Activated T-cell treated with anti-CD3 and anti-CD28 coated beads, Interleukin-2, amount 50 U/mL, for 1 hour (primary cell): ENCODE measurements at places on chromosomes 1 and 21.

DNA sequence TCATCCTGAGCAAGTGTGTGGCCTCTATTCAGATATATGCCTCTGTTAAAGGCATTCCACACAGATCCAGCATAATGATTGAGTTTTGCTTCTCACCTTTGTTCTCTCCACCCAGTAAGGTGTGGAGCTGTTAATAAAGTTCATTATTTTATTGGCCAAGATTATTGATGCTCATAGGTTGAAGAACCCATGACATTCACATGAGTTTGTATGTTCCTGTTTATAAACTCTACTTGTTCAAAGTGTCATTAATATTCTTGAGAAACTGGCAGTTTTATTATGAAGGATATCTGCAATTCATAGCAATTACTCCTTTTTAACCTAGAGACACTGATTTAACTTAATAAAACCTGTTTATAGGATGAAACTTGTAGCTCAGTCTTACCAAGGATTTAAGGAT, 22.0 kb downstream of the IVNS1ABP start:
- no peak for DNase-seq

DNA sequence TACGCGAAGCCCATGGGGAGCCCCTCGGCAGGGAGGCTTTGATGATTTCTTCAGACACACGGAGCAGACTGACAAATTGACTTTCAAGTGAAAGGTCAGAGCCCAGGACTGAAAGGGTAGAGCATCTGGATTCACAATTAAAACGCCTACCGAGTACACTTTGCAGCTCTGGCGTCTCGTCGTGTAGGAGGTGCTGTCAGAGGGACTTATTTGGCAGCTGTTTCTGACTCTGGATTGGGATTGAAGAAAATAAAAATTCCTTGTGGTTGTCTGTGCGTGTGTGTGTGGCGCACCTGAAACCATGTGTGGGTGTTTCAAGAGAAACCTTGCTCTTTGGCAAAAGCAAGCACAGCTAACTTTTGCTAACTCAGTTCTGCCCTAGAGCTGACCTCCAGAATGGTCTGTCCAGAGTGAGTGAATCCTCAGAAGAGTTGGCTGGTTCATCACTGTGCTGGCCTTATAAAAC, 348.7 kb downstream of the HLX start:
- DNase-seq = no peak

DNA sequence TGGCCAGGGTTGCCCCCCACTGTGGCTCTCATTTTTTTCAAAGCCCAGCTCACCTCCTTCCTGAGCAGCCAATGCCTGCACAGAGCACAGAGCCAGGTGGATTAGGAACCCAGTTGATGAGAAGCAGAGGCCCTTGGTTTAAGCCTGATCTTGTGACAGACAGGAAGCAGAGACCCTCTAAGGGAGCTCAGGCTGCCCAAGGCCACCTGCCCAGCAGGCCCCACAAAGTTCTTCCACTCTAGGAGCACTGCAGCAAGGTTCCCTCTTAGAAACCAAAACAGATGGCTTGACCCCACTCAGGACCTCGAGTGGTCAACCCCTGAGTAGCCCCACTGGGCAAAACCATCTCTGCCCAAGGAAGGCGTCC, 25.5 kb upstream of the PRSS38 start:
- DNase-seq = no peak

GRCh38 chr1:61782771-61783170, 40.5 kb downstream of the PATJ start:
- peak; percentile 33 for DNase-seq

DNA sequence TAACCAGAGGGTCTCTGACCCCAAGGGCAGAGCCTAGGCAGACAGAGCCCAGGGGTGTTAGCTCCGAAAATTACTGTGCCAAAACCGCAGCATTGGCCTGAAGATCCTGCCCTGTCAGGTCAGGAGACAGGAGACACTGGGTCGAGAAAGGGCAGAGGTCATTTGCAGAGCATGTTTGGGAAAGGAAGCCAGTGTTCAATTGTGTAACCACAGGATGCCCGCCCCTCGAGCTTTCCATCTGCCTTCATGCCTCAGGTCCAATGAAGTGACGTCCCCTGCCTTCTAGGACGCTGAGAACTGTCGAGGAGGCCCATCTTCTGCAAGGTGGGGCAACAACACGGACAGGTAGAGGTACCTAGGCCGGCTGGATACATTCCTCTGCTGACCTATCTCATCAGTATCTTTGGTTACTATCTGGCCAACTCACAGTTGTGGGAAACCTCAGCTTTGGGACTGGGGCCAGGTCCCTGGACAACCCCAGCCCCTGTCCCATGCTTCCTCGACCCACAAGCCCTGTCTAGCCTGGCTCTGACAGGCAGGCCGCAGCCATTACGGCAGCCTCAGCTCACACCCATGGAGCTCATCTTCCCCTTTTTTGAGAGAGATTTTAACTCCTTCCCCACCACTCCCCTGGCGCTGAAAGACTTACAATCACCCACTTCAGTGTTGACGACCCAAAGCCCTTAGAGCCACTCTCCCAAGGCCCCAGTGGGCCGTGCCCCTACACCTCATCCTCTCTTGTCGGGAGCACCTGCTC, 1.3 kb downstream of the ARL8A start:
- peak; percentile 46 for DNase-seq

GRCh38 chr1:234934611-234935033, 194.0 kb downstream of the TOMM20 start:
- DNase-seq = no peak

DNA sequence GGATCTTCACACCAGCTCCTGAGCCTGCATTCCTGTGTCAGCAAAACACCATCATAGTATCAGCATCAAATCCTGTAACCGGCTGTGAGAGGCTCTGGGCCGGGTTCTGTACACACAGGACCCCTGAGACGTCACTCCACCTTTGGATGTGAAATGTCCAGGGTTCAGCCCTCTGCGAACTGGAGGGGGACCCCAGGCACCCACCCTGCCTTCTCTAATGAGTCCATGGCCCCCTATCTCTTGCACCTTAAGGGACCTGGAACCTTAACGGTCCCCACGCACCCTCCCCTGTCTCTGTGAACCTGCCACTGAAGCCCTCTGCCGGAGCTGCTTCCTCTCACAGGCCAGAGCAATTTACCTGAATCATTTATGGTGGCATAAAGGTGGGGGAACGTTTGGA, 257.8 kb downstream of the NPHP4 start:
- no peak for DNase-seq

GRCh38 chr1:173082913-173083312, 32.2 kb upstream of the TNFSF18 start:
- no peak for DNase-seq

DNA sequence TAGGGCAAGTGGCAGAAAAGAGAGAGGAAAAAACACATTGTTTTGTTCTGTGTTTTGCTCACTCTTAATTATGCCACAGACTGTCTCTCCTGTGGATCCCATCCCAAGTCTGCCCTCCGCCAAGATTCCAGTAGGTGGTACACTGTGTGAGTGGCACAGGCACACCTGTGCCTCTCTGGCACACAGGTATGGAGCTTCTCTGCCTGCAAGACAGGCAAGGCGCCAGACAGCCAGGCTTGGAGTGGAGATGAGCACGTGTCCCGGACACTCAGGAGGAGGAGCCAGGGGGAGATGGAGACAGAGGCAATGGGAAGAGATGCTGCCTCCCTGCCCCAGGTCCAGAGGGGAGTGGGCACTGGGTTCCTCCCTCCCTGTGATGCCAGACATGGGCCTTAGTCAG, 6.5 kb upstream of the GRIK3 start:
- no peak for DNase-seq

DNA sequence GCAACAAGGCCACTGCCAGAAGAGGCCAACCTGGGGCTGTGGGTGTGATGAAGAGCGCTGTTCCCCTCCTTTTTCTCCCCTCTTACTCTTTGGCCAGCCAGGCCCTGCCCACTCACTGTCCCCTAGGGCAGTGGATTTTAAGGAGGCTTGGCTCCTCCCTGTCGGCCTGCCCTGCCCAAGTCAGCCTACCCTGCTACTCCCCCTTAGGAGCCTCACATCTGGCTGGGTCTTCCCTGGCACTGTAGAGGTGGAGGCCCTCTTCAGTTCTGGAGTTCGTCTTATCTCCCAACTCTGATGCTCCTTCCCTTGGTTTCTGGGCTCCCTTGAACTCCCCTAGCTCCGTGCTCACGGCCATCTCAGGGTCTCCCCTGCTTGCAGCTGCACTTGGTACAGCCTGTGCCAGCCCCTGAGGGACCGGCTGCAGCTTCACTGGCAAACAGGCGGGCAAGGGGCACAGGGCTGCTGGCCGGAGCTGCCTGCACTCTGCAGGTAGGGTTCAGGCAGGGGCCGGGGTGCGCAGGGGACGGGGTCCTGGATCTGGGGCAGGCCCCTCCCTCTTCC, 4.0 kb downstream of the AMPD2 start:
- no peak for DNase-seq

DNA sequence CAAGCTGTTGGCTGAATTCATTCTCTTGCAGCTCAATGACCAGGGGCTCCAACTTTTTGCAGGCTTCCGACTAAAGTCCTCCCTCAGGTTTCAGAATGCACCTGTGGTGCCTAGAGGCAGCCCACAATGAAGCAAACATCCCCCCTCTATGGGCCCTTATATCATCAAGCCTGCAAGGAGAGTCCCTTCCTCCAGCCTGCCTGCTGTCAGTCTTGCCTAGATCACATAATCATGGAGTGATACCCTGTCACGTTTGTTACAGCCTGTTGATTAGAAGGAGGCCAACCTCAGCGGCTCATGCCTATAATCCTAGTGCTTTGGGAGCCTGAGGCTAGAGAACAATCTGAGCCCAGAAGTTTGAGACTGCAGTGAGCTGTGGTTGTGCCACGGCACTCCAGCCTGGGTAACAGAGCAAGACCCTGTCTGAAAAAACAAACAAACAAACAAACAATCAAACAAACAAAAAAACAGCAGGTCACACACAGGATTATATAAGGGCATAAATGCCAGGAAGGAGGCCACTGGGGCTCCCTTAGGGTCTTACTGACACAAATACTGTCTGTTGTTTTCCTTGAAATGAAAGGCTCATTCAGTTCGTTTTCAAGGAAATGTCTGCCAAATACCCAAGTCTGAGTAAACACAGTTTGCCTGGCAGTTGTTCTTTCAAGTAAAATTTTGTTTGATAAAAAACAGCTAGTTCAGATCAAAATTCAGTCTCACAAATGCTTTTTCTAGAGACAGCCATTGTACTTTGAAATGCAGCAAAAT, 4.7 kb upstream of the SPRR3 start:
- no peak for DNase-seq

GRCh38 chr1:29280409-29281131, 44.2 kb downstream of the PTPRU start:
- DNase-seq = no peak

DNA sequence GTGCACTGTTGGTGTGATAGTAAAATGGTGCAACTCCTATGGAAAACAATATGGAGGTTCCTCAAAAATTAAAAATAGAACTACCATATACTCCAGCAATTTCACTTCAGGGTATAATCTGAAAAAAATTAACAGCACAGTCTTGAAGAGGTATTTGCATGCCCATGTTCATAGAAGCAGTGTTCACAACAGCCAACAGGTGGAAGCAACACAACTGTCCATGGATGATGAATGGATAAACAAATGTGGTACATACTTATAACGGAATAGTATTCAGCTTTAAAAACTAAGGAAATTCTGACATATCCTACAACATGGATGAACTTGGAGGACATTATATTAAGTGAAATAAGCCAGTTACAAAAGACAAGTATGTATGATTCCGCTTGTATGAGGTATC, 8.2 kb downstream of the TTLL7 start:
- no peak for DNase-seq

- DNase-seq = no peak
These were observed 46.6 kb downstream of the TRMT1L start for GRCh38 chr1:185110145-185110544.

DNA sequence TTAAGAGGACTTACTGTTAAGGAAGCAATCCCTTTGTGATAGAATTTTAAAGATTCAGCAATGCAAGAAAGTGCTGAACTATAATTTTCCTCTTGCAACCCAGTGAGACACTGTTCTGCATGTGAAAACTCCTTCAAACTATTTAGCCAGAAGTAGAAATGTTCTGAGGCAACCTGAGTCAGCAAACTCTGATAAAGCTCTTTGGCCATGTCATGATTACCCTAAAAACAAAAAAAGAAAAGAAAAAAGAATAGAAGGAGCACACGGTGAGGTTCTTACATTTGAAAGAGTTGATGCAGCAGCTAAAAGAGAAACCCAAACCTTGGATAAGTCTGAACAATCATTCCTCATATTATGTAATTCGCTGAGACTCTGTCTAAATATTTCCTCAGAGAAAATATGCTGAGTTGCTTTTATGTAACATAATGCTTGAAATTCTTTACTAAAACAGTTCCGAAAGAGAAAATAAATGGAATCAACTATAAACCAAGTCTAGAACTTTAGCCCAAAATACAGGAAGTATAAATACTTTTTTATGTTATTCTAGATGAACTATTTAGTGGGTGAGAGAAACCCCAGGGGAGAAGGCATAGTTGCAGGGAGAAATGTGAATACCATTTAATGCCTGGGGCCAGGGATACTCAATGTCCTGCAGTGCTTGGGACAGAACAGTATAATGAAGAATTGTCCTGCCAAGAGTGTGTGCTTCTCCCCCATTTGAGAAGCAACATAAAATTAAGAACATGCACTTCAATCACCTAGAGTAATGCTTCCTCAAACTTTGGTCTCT, 60.0 kb downstream of the INTS7 start:
- no peak for DNase-seq

DNA sequence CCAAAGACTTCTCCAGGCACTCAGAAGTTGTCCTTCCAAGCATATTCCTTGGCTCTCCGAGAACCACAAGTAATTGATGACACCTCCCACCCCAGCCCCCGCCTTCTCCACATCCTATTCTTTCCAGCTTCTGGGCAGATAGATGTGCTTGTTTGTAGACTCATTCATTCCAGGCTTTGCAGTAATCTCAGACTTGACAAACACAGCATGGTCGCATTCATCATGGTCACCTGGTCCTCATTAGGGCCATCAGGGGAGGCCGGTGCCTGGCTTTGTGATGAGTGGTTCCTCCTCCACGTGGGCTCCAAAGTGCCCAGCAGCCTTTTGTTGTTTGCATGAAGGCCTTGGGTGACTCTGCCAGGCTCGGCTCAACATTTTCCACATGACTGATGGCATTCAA, 28.5 kb upstream of the KCNE2 start:
- DNase-seq = no peak

DNA sequence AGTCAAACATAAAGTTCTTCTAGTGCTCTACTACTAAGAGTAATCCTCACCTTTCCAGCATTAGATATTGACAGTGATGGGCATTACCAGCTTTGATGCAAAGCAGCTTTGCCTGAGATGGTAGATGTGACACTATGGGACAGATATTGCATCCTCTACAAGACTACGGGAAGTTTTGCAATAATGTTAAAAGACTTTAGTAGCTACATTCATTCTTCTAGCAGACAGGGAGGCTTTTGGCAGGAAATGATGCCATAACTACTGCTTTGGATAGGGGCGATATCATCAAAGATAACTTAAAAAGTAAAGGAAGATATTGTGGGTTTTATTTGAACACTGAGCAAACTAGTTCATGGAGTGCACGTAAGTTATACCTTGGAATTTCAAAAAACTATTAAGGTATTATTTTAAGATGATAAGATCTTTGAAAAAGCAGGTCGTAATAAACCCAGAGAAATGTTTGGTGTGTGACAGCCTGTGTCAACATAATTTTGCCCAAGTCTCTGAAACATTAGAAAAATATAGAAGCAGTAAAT, 368.3 kb upstream of the TMPRSS15 start:
- no peak for DNase-seq

GRCh38 chr1:30856260-30856790, 52.2 kb downstream of the SDC3 start:
- DNase-seq = no peak
